ENCODE measurements at places on chromosomes 3 and 15.

DNA sequence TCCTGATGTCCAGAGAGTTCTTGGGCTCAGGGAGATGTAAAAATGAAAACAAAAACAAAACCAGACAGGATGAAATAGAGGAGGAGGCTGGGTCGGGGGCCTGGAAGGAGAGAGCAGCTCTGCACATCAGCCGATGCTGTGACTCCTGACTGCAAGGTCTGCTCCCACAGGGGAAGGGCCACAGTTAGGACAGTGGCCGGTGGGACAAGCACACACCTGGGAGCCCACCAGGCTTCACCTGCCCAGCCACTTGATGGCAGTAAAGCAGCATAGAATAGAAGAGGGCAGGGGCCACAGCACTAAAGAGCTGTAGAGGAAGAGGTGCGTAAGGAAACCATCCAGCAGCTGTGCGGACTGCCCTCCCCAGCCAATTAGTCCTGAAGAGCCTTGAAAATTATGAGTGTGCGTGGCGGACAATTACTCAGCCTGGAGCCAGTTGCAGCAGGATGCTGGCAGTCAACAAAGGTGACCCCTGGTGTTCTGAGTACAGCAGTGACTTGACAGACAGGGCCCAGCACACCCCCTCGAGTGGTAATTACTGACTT lies 29.8 kb downstream of the ALS2CL start:
- peak; percentile 39 for DNase-seq

DNA sequence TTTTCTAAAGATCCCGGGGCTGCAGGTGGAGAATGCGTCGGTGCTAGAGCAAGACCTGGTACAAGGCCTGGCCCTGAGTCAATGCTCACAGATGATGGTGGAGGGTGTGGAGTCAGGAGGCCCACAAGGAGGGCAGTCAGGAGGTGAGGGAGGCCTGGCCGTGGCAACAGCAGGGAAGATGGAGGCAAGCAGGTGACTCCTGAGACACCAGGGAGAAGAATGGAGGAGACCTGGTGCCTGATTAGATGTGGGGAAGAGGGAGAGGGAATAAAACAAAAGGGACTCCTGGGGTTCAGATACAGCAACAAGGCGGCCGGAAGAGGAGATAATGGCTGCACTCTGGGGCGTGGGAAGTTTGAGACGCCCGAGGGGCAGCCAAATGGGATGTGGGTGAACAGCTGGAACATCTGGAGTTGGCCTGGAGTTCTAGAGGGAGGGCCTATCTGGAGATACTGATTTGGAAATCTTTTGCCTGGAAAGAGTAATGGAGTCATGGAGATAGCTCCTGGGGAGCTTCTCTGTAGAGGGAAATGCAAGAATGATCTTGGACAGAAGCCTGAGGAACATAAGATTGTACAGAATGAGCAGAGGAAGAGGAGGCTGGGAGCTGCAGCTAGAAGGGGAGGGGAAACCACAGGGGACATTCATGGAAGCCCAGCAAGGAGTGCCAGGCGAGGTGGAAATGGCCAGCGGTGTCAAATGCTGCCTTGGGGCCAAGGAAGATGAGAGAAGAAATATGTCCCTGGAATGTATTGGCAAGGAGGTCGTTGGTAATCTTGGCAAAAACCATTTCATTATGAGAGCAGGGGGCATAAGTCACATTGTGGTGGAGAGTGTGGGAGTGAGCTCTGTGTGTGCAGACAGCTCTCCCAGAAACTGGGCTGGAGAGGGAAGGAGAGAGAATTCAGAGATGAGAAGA lies 67.5 kb upstream of the CORO2B start:
- no peak for DNase-seq

DNA sequence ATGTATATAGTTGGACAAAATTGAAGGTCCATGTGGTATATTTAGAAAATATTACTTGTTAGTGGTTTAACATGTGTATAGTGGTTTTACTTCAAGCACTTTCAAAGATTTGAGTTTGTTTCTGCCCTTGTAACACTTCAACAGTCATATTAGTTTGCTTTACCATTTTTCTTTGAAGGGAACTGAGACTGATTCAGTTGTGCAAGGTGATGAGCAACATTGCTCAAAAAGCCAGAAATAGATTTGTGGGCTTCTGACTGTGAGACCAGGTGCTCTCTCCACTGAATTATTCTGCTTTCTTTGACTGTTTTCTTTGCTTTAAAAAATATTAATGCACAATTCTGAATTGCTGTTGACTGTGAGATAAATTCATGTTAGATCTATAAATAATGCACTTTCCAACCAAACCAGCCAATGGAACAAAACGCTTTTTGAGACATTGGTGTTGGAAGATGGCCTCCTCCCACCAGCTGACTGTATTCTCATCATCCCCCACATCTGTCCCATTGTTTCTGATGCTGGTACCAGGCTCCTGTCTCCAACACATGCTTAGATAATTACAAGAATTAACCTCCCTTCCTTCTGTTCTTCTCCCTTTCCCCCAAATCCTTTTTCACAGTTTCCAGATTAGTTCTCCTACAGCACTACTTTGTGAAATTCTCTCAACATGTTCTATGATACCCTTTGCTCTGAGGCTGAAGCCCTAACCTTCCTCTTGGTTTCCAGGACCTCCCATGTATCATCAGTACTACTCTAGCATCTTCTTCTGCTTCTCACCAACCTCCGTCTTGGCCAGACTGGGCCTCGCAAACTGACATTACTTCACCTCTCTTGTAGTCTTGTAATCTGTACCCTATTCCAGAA lies 27.9 kb downstream of the PLCL2 start:
- peak; percentile 54 for DNase-seq

DNA sequence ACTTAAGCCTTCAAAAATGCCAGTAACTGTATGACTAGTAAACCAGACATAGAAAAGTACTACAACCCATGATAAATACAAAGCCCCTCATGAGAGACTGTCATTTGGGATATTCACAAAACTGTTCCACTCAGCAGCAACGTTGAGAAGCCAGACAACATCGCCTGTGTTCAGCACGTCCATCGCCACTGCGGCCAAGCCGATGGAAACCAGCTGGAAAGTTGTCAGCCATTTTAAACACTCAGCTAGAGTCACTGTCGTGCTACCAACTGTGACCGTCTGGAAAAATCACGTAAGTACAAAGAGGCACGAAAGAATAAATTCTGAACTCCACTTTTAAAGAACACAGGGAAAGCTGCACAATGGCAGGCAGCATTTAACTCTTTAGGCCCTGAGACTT lies 340.7 kb upstream of the WNT5A start:
- no peak for DNase-seq
